Activated naive CD4-positive, alpha-beta T cell treated with anti-CD3 and anti-CD28 coated beads, Interleukin-2, amount 50 U/mL, for 72 hours (primary cell): ENCODE measurements at places on chromosomes 1 and 21. TPM values are rescaled to one million over a fixed set of nuclear protein-coding genes. Genes with fewer than 3 reads are reported as not detected.

The TCHHL1 gene
- total RNA-seq, result not detected

The MAP3K21 gene
- total RNA-seq, result 4.2 TPM

The PRR9 gene
- not detected for total RNA-seq

The LIN28A gene
- total RNA-seq, result not detected

The AADACL4 gene
- not detected for total RNA-seq

The LCE2B gene
- not detected for total RNA-seq

The IFI44 gene
- 13.0 TPM for total RNA-seq

The ARTN gene
- 0.25 TPM for total RNA-seq

The CLEC20A gene
- not detected for total RNA-seq

The PCAT6 gene
- 3.9 TPM for total RNA-seq

The RYR2 gene
- not detected for total RNA-seq

The ZNF593OS gene
- not detected for total RNA-seq

The SLFNL1 gene
- total RNA-seq, result 0.39 TPM

The SPRR1B gene
- total RNA-seq, result not detected

The TENT5C gene
- 6.6 TPM for total RNA-seq

The CSF3R gene
- 0.61 TPM for total RNA-seq

The IER5 gene
- total RNA-seq, result 68.4 TPM

The KRTAP13-1 gene
- not detected for total RNA-seq
